ENCODE measurements at places on chromosomes 7 and 10.

DNA sequence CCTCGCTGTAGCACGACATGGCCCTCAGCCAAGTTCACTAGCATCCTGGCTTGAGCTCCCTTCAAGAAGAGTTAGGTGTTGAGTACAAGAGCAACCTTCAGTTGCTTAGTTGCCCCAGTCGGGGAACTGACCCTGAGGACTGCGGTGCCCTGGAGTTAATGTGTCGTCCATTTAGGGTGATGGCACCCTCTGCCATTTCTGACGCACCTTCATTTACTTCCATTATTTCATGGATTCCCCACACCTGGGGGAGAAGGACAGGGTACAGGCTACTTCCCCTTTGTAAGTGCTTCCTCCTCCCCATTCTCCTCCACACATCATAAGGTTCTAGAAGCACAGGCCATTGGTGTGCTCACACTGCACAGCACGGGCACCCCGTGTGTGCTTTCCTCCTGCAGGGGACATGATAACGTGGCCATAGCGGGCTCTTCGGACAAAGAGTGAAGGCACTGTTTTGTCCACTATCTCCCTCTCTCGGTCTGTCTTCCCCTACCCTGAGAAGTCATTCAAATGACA, 1.8 kb downstream of the ALOX5 start:
- DNase-seq = peak; percentile 37

DNA sequence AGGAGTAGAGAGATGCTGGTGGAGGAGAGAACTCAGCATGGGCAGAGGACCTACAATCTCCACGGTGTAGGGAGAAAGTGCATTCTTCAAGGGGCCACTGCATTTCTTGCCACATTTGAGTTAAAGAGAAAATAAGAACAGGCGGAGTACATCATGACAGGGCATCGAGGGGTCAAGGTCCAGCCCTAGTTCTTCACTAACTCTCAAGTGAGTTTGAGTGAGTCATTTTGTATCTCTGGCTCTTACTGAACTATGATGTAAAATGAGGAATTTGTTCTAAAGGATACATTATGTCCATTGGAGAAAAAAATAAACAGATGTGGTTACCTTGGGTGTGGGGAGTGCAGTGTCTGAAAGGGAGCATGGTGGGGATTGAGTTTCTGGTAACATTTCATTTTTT, 182.9 kb downstream of the XPNPEP1 start:
- no peak for DNase-seq

- DNase-seq = no peak
Observed at GRCh38 chr10:90245623-90246022, 544.2 kb downstream of the KIF20B start.

GRCh38 chr10:103111918-103112877, 80.9 kb downstream of the NT5C2 start:
- no peak for DNase-seq

DNA sequence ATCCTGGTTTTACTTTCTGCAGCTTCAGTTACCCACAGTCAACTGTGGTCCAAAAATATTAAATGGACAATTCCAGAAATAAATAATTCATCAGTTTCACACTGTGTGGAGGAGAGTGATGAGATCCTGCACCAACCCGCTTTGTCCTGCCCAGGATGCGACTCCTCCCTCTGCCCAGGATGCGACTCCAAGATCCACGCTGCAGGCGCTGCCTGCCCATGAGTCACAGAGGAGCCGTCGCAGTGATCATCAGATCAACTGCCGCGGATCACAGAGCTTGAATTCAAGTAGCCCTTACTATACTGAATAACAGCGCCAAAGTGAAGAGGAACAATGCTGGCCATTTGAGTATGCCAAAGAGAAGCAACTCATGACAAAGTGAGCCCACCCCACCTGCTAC, 61.5 kb downstream of the GRB10 start:
- DNase-seq = no peak

GRCh38 chr7:70587739-70588138, 544.2 kb upstream of the GALNT17 start:
- no peak for DNase-seq

- DNase-seq = no peak
Observed at GRCh38 chr7:2148189-2148588, 84.6 kb downstream of the MAD1L1 start.

DNA sequence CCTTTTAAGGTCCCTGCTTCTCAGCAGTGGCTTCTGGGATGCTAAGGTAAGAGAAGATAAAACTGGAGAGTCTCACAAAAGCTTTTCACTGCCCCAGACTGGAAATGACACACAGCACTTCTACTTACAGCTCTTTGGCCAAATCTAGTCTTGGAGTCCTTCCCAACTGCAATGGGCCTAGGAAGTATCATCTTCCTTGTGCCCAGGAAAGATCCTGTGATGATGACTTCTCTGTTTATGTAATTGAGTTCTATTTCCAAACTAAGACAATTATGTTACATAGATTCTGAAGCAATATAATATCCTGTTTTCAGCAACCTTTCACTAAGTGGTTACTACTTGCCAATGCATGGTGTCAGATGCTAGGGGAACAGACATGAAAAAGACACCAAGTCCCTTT, 234.1 kb downstream of the PTEN start:
- DNase-seq = no peak

GRCh38 chr7:16795624-16796023, 9.2 kb downstream of the AGR2 start:
- no peak for DNase-seq

GRCh38 chr10:83373671-83374070, 765.6 kb upstream of the GHITM start:
- DNase-seq = peak; percentile 72

- DNase-seq = no peak
Observed at GRCh38 chr7:2495418-2496299, 19.5 kb upstream of the GRIFIN start.

- DNase-seq = no peak
Observed at GRCh38 chr7:38831259-38831996, 77.6 kb downstream of the VPS41 start.
